Vagina (tissue), 2 donors: ENCODE measurements at places on chromosomes 12 and 14.

DNA sequence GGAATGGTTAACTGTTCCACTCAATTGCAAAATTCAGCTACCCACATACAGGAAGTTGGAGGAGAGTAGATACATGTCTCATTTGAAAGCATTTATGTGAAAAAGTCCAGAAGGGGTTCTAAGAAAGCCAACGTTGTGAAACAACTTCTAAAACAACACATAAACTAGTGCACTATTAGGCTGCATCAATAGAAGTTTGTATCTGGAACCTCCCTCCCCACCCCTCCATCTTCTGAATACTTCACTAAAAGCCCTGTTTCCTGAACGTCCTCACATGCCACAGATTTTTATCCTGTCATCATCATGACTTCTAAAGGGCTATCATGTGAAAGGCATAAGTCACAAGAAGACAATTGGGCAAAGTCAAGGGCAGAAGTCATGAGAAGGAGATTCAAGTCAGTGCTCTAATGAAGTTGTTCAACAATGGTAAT is 5.5 kb downstream of the KRT79 start:
- DNase-seq: no peak

DNA sequence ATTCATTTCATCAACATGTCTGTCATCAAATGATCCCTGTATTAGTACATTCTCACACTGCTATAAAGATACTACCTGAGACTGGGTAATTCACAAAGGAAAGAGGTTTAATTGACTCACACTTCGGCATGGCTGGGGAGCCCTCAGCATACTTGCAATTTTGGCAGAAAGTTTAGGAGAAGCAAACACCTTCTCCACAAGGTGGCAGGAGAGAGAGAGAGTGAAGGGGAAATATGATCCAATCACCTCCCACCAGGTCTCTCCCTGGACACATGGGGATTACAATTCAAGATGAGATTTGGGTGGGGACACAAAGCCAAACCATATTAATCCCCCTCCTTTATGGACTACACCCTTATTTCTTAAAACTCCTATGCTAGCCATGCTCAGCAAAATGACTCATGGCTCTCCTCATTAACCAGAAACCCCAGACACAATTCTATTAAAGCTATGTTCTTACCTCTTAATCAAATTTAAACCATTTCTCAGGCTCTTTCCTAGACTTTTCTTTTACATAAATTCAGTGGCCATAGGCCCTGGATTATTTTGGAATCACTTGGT is 932.3 kb downstream of the FLRT2 start:
- DNase-seq: no peak

DNA sequence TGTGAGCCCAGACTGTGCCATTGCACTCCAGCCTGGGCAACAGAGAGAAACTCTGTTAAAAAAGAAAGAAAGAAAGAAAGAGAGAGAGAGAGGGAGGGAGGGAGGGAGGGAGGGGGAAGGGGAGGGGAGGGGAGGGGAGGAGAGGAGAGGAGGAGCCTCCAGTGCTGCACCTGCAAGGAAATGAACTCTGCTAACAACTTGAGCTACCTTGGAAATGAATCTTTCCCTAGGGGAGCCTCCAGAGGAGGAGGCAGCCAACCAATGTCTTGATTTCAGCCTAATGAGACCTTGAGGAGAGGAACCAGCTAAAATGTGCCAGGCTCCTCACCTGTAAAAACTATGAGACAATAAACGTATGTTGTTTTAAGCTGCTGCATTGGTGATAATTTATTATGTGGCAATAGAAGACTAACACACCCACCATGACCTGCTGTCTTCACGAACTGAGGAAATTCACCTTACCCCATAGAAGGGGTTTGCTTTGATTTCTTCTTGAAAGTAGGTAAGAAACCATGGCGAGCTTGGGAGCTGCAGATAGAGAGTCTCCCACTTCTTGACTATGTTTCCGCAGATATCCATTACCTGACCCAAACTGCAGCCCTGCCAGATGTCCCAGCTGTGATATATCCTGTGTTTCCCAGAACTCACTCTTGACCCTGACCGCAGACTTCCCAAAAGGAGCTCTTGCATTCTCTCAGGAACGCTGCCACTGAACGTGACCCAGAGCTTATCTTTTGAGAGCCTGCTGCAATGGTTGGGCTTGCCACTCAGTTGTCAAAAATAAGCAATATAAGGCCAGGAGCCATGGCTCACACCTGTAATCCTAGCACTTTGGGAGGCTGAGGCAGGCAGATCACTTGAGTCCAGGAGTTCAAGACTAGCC is 31.5 kb upstream of the TMPO start:
- DNase-seq: no peak

DNA sequence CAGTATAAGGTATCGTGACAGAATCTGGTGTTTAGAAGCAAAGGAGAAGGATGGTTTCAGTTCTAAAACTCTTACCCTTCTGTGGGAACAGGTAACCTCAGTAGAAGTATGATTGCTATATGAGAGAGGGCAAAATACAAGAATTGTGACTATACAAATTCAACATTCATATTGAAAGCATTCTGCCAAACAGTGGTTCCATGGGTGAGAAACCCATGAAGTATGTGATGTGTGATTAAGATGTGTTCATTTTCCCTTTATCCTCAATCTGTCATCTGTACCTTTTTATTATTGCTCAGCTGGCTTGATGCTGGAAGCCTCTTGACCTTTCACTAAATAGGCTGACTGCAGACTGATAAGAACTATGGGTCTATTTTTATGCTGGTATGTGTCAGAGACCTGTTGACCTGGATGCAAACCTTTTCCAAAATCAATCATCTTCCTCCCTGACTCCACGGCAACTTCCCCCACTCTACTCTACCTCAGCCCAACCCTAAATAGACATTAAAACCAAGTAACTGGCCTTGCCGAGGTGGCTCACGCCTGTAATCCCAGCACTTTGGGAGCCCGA is 109.6 kb downstream of the STXBP6 start:
- no peak for DNase-seq

GRCh38 chr12:122526683-122527477 is at the start of the genes KNTC1 and RSRC2:
TSS of gene KNTC1 (plus strand) at chr12:122527249. CDS start at chr12:122530064, 2,815 bp downstream.
TSS of gene RSRC2 (minus strand) at chr12:122526936. CDS start at chr12:122526853, 83 bp downstream.
- peak; percentile 100 for DNase-seq

- DNase-seq: no peak
Measured at GRCh38 chr12:108696996-108697290, 34.4 kb downstream of the CORO1C start.

DNA sequence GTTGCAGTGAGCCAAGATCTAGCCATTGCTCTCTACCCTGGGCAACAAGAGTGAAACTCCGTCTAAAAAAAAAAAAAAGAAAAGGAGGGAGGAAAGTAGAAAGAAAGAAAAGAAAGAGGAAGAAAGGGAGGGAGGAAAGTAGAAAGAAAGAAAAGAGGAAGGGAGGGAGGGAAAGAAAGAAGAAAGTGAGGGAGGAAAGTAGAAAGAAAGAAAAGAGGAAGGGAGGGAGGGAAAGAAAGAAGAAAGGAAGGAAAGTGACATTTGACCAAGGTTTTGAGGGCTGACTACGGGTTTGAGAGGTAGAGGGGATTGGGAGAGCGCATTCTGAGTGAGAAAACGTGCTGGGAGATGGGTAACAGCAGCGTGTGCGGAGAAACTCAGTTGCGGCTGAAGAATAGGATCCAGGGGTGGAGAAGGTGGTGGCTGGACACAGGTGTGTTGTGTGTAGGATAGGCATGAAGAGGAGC is 521 bp upstream of the PAPLN start:
- DNase-seq: no peak
